DMS79 treated with DMSO at 0.1 percent for 48 hours (cell line): ENCODE measurements at places on chromosomes 6 and 20.

GRCh38 chr6:71383901-71384489 lies 95.4 kb downstream of the OGFRL1 start:
- DNase-seq: peak; percentile 12

GRCh38 chr6:166640342-166641043 lies 13.4 kb upstream of the RPS6KA2 start:
- DNase-seq: no peak

DNA sequence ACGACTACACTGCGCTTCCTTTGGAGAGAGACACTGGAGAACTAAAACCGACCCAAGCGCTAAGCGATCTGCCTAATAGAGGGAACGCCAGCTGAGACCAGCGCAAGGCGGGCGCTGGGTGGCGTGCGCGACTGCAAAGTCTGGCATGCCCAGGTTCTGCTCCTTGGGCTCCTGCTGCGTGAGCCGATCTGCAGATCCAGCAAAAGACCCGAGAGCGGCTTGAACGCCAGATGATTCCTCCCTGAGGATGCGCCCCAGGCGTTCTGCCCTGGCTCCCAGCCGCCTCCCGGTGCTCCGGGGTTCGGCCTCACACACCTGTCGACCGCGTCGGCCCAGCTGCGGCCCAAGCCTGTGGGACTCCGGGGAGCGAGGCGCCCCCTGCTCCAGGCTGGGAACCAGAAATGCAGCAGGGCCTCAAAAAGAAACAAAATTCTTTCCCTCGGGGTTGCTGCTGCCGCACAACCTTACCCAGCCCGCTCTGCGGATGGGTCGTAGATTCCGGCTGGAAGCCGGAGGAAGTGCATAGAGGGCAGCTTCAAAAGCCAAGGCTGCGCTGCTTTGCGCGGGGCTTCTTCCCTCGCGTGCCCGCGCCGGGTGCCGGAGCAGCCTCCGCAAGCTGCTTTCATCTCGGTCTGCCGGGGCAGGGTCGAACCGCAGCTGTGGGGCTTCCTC lies 17.9 kb upstream of the PRDM13 start:
- DNase-seq: peak; percentile 55

DNA sequence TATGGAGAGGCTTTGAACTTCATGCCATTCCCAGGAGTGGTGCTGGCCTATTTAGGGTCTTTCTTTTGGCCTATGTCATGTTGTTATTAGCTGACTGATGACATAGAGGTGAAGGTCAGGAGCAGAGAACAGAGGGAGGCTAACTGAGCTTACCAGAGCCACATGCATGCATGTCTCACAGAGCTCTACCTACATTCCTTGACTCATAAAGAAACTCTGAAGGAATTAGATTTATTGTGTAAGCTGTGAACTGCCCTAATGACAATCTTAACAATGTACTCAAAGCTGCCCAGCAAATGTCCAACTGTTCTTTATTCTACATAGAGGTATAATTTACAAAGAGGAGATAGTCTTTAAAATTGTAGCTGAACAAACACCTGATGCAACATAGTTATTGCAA lies 192.7 kb upstream of the CNR1 start:
- no peak for DNase-seq

- DNase-seq: no peak
Measured at GRCh38 chr20:7375905-7376304, 564.4 kb downstream of the HAO1 start.

GRCh38 chr6:136716917-136717715 lies 75.2 kb downstream of the MAP3K5 start:
- DNase-seq: no peak

- DNase-seq: no peak
Measured at GRCh38 chr6:17883665-17884497, 103.6 kb downstream of the KIF13A start.
